Mononuclear cell (primary cell): ENCODE measurements at places on chromosomes 16 and 17. TPM values are rescaled to one million over a fixed set of nuclear protein-coding genes. Genes with fewer than 3 reads are reported as not detected.

G6PC1 gene
- not detected for total RNA-seq

SOST gene
- total RNA-seq: not detected

PRRT2 gene
- 0.52 TPM for total RNA-seq

CCDC92B gene
- not detected for total RNA-seq

TNS4 gene
- total RNA-seq: 0.21 TPM

EVPLL gene
- not detected for total RNA-seq

CDH15 gene
- not detected for total RNA-seq

CCDC43 gene
- total RNA-seq: 28.4 TPM

DDX5 gene
- total RNA-seq: 1,862 TPM

TBC1D3G gene
- total RNA-seq: not detected

ACSM3 gene
- total RNA-seq: 10.8 TPM

ADAP2 gene
- 20.8 TPM for total RNA-seq

PRR29 gene
- total RNA-seq: 0.21 TPM

WFDC1 gene
- total RNA-seq: 0.10 TPM

TNFRSF17 gene
- total RNA-seq: 0.21 TPM

PTGES3L gene
- total RNA-seq: 0.31 TPM

MYH10 gene
- 0.52 TPM for total RNA-seq

NPIPB6 gene
- not detected for total RNA-seq

CD300E gene
- total RNA-seq: 64.4 TPM

EFCAB3 gene
- total RNA-seq: not detected

RPS15A gene
- total RNA-seq: 3,138 TPM

CACNG5 gene
- total RNA-seq: not detected

KIF19 gene
- total RNA-seq: 1.2 TPM

TMEM235 gene
- not detected for total RNA-seq

HES7 gene
- not detected for total RNA-seq

METTL9 gene
- total RNA-seq: 312 TPM

PLA2G10 gene
- not detected for total RNA-seq

DPEP3 gene
- total RNA-seq: 0.21 TPM

MYH8 gene
- not detected for total RNA-seq

TNK1 gene
- 5.5 TPM for total RNA-seq

ADAM11 gene
- 0.21 TPM for total RNA-seq

SLC13A2 gene
- total RNA-seq: not detected

CIITA gene
- total RNA-seq: 10.4 TPM

MAPK8IP3 gene
- 135 TPM for total RNA-seq

CDK12 gene
- 91.3 TPM for total RNA-seq

KAT8 gene
- 76.5 TPM for total RNA-seq

CISD3 gene
- total RNA-seq: 1.8 TPM
